HT1080 (cell line): ENCODE measurements at places on chromosomes 7 and 10.

DNA sequence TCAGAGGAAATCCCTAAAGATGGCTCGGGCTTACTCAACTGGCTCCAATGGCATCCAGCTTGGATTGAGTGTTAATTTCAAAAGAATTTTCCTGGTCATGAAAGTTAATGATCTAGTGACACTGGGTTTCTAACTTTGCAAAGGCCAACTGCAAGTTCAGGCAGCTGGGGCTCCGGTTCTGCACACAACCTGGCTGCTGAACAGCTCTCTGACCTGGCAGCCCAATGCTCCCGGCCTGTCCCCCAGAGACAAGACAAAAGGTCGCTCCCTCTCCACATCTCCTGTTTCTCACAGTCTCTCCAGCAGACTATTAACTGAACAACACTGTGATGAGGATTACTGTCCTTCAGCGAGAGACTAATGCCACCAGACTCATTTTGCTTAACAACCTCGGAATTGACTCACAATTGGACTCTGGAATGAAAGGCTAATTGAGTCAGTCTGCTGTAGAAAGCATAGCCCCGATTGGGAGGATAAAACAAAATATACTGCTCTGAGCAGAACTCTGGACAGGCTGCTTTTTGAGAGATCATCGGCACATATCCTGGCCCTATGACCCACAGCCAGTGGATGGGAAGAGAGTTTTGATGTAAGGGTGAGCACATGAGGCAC lies 174.5 kb downstream of the GFRA1 start:
- DNase-seq, result no peak

- peak; percentile 59 for DNase-seq
Measured at GRCh38 chr10:70508912-70509756, 30.6 kb downstream of the PALD1 start.

DNA sequence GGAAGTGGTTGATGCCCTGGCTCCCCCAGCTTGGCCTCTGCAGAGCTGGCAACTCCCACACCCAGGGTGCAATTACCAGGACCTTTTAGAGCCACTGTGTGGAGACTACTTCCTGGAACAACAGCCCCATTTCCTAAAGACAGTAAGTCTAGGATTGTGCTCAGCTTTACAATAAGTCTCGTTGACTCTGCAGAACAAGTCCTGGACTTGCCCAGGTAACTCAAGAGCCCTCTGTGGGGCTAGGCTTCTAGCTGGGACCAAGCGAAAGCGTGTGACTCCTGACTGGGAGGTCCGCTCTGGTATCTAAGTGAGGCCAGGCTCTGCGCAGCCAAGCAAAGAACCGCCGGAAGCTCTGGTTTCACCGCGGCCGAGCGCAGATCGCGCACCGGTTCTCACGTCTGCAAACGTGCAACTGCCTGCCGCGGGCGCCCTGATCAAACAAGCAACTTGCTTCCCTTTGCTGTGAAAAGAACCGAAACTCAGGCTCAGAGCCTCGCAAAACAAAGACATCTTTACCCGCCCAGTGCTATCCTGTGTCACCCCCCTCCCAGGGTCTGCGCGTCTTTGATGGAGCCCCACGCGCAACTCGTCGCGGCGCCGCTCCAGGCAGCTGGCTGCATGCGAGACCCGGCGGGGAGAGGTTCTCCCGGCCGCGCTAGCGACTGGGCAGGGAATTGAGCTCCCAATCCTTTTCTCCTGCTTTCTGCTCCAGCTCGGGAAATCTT lies 4.4 kb upstream of the PDLIM1 start:
- no peak for DNase-seq

DNA sequence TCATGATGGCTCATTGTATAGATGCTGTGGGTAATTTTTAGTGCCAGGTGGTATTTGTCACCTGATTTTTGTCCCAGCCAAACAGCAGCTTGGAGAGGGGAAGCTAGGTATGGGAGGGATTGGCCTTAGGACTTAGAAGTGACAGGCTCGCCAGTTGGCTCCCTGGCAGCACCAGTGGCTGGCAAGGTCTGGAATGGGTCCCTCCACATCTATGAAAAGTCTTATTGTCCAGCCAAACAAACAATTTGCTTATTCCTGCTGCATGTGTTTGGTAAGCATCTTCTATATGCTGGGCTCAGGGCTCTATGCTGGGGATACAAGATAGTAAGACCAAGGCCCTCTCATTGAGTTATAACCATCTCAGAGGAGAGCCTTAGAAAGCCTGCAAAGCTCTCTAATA lies 42.5 kb downstream of the SORCS3 start:
- DNase-seq, result no peak

DNA sequence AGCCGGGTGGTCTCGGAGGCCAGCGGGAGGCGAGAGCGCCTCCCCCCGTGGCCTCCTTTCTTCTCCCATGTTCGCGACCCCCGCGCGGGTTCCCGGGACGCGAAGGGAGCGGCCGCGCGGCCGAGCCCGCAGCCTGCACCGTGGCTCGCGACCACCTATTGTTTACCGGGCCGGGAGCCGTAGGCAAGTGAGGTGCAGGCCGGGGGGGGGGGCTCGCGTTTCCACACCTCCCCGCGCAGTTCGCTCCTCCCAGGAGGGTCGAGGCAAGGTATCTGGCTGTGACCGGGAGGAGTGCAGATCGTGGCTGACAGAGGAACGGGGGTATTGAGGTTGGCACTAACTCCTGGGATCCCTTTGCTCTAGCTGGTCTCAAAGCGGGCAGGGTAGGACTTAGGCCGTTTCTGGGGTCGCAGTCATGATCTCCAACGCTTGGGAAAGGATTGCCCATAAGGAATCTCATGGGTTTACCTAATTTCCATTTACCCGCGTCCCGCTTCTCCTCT lies 734 bp downstream of the PTPN12 start:
- DNase-seq, result peak; percentile 39

DNA sequence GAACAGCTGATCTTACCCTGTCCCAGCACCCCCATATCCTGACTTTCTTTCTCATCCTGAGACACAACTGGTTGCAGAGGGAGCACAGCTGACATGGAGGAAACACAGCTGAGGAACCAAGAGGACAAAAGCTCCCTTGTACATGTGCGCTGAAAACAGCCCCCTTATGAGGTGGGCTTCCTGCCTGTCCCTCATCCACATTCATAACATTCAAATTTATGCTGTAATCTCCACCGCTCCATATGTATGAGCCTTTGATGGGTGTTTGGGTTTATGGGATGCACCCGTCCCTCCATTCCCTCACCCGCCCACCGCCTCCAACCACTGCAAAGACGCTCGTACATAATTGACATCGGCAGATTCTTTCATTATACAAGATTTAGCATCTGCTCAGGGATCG lies 49.6 kb upstream of the BTRC start:
- no peak for DNase-seq

DNA sequence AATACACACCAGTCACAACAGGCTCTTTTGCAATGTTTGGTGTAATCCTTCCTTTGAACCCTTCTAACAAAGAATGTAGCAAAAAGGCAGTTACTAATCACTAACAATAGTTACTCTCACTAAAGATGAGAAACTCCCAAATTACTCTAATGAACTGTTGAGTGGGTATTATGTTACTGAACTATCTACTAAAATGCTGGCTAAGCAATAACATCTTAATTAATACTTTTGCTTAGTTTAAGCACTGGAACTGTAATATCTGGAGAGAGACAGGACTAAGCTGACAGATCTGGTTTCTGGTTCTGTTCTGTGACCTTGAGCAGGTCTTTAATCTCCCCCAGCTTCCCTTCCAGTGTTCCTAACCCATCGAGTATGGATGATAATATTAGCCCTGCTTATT lies 241.7 kb downstream of the CHCHD3 start:
- DNase-seq, result no peak

DNA sequence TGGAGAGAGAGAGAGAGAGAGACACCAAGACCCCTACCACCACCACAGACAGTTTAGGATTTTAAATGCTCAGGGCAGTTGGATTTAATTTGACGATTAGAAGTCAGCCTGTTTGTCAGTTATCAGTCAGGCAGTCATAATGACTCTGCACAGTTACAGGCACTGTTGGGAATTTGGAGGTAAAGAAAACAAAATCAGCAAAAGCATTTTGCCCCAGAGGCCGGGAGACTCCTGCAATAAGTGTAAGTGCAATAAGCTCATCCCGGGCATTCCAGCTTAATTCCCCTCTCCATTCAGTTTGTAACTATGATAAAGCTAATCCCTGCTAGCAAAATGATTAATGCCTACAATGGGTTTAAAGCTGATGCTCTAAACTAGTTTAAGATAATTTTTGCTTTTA lies 13.5 kb downstream of the SEMA3C start:
- DNase-seq, result no peak

- DNase-seq, result no peak
Measured at GRCh38 chr7:34096777-34097176, 191.4 kb downstream of the BMPER start.

- DNase-seq, result no peak
Measured at GRCh38 chr7:25493805-25494366, 265.6 kb upstream of the NPVF start.

DNA sequence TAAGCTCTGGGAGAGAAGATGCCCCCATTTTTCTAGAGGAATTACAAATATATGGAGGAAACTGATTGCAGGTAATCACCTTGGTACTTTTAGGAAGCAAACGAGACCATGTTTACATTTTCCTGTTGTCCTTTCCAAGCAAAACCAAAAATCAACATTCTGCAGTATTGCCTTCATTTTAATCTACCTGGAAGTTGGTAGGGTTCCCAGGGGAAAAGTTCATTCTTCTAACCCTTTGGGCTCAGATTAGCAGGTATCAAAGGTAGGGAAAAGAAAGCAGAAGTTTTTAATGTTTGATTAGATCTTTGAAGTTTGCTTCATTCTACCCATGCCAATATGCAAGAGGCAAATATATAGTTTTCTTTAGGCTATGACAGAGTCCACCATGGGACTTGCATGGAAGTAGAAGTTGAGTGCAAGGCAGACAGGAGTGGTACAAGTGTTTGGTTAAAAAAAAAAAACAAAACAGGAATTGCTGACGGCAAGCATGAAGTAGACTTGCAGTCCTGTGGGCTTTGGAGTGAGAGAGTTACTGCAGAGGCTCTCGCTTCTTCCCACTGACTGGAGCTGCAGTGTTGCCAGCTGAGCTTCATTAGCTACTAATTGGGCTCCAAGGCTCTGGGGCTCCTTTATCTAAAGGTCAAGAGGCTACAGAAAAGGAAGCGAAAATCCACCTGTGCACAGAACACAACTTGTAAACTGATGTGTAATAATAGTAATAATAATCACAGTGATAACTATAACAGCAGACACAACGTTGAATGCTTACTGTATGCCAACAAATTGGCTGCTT lies 28.9 kb upstream of the ASAH2 start:
- DNase-seq, result no peak

GRCh38 chr10:20954519-20954918 lies 57.4 kb upstream of the NEBL start:
- no peak for DNase-seq

DNA sequence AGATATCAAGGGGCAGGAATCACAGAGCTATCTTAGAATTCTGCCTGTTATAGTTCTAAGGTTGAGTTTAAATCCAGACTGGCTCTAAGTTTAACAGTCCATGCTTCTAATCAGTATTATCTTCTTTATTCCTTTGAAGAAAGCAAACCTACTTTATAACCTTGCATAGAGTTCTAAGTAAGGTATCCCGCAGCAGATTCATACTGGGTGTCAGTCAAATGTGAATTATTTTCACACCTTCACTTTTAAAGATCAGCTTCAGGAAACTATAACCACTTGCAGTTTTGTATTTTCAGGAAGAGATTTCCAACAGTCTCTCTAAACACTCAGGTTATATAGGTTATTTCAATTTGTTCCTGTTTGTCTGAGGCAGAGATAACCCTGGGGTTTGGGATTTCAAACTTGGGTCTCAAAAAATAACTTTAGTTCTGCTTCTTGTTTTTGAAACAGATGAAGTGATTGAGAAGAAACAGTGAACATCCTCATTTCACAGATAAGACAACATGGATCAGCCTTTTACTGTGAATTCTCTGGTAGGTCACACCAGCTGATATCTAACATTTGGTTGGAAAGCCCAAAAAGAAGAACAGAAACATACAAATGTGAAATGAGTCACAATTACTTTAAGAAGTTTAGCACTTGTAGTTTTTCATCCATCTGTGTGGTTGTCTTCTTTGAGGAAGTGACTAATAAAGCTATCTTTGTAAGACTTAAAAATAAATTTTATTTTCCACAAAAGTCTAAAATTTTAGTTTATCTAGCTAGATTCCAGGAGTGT lies 21.4 kb downstream of the STAMBPL1 start:
- no peak for DNase-seq

- DNase-seq, result peak; percentile 41
Measured at GRCh38 chr7:11427686-11428273, 404.2 kb downstream of the THSD7A start.

DNA sequence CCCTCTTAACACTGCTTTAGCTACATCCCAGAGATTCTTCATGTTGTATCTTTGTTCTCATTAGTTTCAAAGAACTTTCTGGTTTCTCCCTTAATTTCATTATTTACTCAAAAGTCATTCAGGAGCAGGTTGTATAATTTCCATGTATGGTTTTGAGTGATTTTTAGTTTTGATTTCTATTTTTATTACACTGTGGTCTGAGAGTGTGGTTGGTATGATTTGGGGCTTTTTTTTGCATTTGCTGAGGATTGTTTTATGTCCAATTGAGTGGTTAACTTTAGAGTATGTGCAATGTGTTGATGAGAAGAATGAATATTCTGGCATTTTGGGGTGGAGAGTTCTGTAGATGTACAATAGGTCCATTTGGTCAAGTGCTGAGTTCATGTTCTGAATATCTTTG lies 37.9 kb upstream of the CAPZA2 start:
- no peak for DNase-seq

DNA sequence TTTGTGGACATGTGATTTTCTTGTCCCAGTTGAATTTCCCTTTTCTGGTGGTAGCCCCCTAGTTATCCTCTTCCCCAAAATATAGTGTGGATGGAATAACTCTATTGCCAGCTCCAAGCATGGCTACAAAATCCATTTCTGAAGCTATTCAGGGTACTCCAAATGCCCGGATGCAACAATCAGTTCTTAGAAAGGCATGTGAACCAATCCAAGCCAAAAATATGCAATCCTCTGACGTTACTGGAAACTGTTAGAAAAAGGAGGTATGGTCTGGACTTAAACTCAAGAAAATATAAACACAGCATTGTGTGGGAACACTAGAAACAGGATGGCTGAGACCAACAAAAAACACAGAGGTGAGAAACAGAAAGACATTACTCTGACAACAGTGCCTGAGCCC lies 347.0 kb downstream of the GPAM start:
- DNase-seq, result no peak

- DNase-seq, result no peak
Measured at GRCh38 chr7:84722086-84722485, 464.8 kb downstream of the SEMA3D start.

GRCh38 chr10:79242620-79243152 lies 104.6 kb upstream of the PPIF start:
- DNase-seq, result no peak

DNA sequence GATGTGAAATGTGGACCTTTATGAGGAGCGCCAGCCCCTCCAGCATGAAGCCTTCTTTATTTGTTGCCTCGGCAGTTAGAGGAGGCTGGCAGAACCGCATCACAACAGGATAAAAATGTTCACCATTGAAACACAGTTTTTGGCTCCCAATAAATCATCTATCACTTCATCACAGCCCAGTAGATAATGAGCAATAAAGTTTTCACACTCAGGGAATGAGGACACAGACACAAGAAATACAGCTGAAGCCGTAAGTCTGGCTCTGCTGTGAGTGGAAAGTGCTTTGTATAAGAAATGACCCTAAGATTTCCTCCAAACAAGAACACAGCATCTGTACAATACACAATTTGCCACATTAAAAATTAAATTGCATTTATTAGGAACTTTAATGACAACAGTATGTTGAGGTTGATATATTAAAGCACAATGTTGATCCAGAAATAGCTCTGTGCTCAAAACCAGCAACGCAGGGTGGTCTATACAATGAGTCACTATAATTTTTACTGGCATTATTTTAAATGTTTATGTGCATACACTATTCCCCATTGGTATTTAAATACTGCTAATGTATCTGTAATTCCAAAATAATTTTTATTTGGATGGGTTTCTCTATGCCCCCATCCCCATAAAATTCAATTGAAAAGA lies 301.8 kb upstream of the MGMT start:
- no peak for DNase-seq
